Osteocyte (in vitro differentiated cells): ENCODE measurements at places on chromosomes 11 and 22. TPM values are rescaled to one million over a fixed set of nuclear protein-coding genes. Genes with fewer than 3 reads are reported as not detected.

MMP3 gene
- total RNA-seq, result not detected in 2 replicates

OR5W2 gene
- not detected in 2 replicates for total RNA-seq

DNA sequence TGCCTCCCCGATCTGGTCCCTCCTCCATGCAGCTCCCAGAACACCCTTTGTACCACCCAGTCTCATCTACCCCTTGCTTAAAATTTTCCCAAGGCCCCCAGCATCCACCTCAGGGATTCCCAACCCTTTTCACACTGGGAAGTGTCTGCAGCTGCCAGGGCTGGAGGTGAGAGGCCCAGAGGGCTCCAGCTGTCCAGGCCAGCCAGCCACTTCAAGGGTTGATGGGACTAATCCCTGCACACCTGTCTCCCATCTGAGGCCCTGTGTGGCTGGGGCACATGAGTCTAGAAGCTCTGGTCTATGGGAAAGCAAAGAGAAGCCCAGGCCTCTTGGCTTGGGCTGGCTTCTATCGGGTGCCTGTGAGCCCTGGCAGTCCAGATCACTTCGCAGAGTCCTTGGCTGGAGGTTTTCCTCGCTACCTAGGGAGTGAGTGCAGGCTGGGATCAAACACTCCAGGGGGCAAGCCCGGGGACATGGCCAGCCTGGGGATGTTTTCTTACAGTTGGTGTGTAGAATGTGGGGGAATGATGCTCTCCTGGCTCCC is 41.1 kb upstream of the TPBGL start:
- H3K36me3 ChIP-seq, result no peaks in the 10 kb centered on the region
- H3K27ac ChIP-seq, result no peak overlapping the region
- no peak for DNase-seq
- H3K27me3 ChIP-seq, result peaks cover 30% of the 10 kb centered on the region

DNA sequence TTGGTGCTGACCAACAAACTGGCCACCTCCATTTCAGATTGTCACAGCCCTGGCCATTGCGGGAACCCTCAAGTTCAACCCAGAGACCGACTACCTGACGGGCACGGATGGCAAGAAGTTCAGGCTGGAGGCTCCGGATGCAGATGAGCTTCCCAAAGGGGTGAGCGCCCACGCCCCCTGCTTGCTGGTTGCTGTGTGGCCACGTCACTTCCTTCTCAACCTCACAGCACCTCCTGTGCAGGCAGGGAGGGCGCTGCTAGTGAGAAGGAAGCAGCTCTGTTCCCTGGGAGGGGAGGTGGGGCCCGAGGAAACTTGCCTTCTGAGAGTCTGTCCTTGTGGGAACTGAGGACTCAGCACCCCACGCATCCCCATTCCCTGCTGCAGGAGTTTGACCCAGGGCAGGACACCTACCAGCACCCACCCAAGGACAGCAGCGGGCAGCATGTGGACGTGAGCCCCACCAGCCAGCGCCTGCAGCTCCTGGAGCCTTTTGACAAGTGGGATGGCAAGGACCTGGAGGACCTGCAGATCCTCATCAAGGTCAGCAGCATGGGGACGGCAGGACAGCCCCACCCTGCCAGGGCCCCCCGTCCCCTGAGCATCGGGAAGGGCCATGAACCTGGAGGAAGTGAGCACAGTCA is 19.3 kb downstream of the POLR3H start:
- DNase-seq, result no peak
- peaks cover 7% of the 10 kb centered on the region for H3K4me1 ChIP-seq
- H3K4me3 ChIP-seq, result no peak overlapping the region
- H3K27ac ChIP-seq, result no peak overlapping the region

- peaks cover 67% of the 10 kb centered on the region for H3K4me1 ChIP-seq
- no peaks in the 10 kb centered on the region for H3K27me3 ChIP-seq
Measured at GRCh38 chr22:21041937-21042336, 3.8 kb upstream of the LRRC74B start.

GRCh38 chr11:69199583-69200315 is 44.0 kb downstream of the SMIM38 start:
- H3K4me3 ChIP-seq, result no peak overlapping the region
- no peaks in the 10 kb centered on the region for H3K36me3 ChIP-seq
- H3K27me3 ChIP-seq, result peaks cover 6% of the 10 kb centered on the region
- H3K27ac ChIP-seq, result no peak overlapping the region
